ENCODE measurements at places on chromosomes 2 and 18. TPM values are rescaled to one million over a fixed set of nuclear protein-coding genes. Genes with fewer than 3 reads are reported as not detected.

DNA sequence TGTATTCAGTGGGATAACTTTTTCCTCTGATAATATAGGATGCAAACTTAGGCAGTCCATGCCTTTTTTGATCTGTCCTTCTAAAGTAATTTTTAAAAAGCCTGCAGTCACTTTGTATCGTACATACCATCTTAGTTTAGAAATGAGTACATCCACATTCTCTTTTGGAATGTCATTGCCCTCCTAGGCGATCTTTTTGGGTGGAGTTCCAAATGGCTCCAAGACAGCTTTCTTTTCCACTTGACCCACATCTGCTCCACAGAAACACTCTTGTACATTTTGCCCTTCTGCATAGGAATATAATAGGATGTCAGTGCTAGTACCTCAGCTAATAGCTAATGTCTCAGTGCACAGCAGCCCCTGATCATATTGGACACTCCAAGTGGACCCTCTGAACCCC lies 21.8 kb upstream of the HTR2B start:
- no peaks in the 10 kb centered on the region for H3K27me3 ChIP-seq
- no peak overlapping the region for H3K4me3 ChIP-seq
- H3K27ac ChIP-seq, result no peak overlapping the region
- no peaks in the 10 kb centered on the region for H3K4me1 ChIP-seq

- H3K27me3 ChIP-seq, result no peaks in the 10 kb centered on the region
- no peak for DNase-seq
- no peaks in the 10 kb centered on the region for H3K36me3 ChIP-seq
These were observed 127.4 kb downstream of the DPP4 start for GRCh38 chr2:161946489-161947107.

DNA sequence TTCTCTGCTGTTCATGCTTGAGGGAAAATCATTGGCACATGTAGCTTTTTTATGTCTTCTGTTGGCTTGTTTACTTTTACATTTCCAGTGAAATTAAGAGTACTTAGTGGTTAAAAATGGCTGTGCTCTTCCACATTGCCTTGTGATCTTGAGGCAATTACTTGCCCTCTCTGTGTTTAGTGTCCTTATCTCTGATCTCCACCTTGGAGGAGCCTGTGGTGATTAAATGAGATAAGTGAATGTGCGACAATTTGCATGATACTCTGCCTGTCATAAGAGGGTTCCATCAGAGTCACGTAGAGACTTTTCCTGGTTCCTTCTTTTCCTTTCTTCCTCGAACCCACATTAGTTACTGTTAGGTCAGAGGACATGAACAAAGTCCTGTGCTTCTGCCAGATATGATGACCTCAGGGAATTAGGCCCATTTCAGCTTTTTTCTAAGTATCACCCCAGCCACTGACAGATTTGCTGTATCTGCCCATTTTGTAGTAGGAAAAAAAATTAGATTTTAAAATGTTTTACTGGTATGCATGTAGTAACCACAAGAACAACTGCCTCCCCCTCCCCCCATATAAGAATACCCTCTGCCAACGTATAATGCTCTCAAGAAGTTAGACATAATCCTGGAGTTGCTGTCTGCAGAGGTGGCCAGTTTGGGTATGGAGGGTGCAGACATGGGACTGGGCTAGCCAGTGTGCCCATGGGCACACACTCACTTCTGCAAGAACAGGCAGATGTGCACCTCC lies 51.9 kb downstream of the TET3 start:
- peaks cover 71% of the 10 kb centered on the region for H3K4me1 ChIP-seq
- no peaks in the 10 kb centered on the region for H3K27me3 ChIP-seq
- peaks cover 1% of the 10 kb centered on the region for H3K36me3 ChIP-seq
- peak overlapping the region; percentile 35 for H3K4me3 ChIP-seq
- DNase-seq, result no peak

DNA sequence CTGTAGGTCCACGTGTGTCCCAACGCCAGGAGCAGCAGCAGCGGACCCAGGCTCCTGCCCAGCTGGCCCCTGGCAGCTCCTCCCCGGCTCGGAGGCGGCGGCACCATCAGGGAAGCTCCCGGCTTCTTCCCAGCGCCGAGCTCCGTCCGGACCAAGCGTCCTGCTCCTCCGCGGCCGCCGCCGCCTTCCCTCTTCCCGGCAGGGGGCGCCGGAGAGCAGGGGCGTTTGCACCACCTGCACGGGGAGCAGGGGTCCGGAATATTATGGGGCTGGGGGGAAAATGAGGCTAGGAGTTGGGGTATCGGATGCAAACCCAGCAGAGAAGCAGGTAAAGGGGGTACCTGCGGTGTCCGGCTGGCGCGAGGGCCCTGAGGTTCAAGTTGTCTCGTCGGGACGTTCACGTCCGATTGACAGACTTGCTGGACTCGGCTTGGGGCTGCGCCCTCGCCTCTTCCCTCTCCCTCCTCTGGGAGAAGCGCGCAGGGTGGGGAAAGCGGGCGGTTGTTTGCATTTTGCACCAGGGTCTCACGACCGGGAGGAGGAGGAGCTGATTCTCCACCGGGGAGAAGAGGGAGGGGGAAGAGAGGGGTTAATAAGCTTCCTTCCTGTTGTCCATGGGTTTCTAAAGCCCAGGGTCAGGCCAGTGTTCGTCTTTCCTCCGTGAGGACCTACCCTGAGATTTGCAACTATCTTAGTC lies at the start of gene CCBE1:
TSS of gene CCBE1 (minus strand) at position 188 of the 697 bp plus-strand sequence.
- H3K4me1 ChIP-seq, result no peaks in the 10 kb centered on the region
- no peaks in the 10 kb centered on the region for H3K36me3 ChIP-seq
- 0 out of 2 replicates have a peak within 1 kb of the TSS, but pooled peaks have one; percentile 9 for H3K4me3 ChIP-seq
- no peak within 1 kb of the TSS for H3K27ac ChIP-seq
- H3K27me3 ChIP-seq, result peaks cover 2% of the 10 kb centered on the region

MEIS1 gene
- 0.15 TPM for total RNA-seq

DNA sequence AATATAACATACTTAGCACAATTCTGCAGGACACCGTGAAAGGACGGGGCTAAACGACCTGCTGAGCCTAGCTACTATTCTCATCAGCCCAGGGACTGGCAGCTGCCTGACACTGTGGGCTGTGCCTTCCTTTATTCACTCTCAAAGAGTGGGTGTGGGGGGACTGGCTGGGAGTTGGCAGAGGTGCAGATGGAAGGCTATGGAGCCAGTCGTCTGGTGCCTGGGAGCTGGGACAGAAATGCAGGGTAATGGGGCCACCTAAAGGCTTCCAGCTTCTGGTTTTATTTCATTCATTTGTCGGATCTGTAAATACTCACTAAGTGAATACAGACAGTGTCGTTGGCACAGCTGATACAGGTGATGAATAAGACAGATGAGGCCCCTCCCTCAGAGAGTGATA lies 56.0 kb upstream of the NFU1 start:
- H3K27ac ChIP-seq, result no peak overlapping the region
- no peaks in the 10 kb centered on the region for H3K27me3 ChIP-seq
- H3K4me3 ChIP-seq, result no peak overlapping the region
- H3K36me3 ChIP-seq, result peaks cover 8% of the 10 kb centered on the region
- DNase-seq, result no peak
- H3K4me1 ChIP-seq, result peaks cover 3% of the 10 kb centered on the region

- DNase-seq, result no peak
- H3K27me3 ChIP-seq, result no peaks in the 10 kb centered on the region
- no peaks in the 10 kb centered on the region for H3K36me3 ChIP-seq
These were observed 202.8 kb upstream of the THUMPD2 start for GRCh38 chr2:39981883-39982311.

DNA sequence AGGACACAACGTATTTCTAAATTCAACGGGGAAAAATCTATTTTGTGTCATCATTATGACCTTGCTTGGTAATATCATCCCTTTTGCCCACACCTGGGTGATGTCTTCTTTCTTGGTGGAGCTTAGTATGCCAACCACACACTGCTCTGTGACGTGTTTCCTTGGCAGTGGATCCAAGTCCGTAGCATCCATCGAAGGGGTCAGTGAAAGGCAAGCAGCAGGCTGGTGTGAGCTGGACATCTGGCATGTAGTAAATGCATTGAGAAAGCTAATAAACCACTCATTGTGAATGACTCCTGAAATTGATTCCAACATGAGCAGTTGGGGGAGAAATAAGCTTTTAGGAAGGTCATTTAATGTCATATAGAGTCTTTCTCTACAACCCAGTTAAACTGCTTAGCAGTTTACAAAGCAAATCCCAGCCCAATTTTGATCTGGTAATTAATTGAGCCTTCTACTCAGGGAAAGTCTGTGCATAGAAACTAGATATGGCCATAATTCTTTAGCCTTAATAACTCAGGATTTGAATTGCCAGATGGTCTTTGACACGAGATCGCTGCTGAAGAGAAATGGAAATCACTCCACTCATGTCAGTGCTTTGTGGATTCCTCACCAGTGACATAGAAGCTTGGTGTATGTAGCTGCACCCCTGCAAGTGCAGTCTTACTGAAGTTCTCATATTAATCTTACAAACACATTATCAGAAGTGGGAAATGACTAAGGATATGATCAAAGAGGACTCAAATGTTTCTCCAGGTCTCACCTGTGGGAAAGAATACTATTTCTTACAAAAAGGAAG lies 494.8 kb downstream of the CMPK2 start:
- no peak overlapping the region for H3K4me3 ChIP-seq
- no peak for DNase-seq
- H3K27me3 ChIP-seq, result no peaks in the 10 kb centered on the region
- H3K27ac ChIP-seq, result no peak overlapping the region
- no peaks in the 10 kb centered on the region for H3K4me1 ChIP-seq

GRCh38 chr2:67923696-67924095 lies 139.1 kb downstream of the C1D start:
- H3K4me1 ChIP-seq, result no peaks in the 10 kb centered on the region
- no peak overlapping the region for H3K27ac ChIP-seq
- DNase-seq, result no peak

DNA sequence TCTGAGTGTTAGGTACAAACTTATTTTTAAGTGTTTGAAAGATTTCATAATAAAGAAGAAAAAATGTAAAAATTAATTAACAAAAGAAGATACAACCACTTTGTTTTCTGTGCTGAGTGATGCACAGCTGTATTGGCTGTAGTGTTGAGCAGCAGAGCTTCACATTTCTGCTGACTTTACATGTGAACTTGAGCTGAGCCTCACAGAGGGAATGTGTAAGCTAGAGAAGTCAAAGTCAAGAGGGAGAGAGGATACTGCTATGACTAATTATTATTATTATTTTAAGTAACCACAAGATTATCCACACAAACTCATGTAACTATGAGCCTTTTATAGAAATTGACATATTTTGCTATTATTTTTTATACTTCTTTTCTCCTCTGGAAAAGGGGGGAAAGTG lies 159.1 kb upstream of the ZSWIM2 start:
- H3K27me3 ChIP-seq, result no peaks in the 10 kb centered on the region
- DNase-seq, result no peak
- H3K4me1 ChIP-seq, result no peaks in the 10 kb centered on the region
- no peak overlapping the region for H3K27ac ChIP-seq
- no peaks in the 10 kb centered on the region for H3K36me3 ChIP-seq
- H3K4me3 ChIP-seq, result no peak overlapping the region

- no peaks in the 10 kb centered on the region for H3K4me1 ChIP-seq
- DNase-seq, result no peak
- H3K27ac ChIP-seq, result no peak overlapping the region
- H3K4me3 ChIP-seq, result no peak overlapping the region
These were observed 10.9 kb downstream of the CLASP1 start for GRCh38 chr2:121638333-121638732.

DNA sequence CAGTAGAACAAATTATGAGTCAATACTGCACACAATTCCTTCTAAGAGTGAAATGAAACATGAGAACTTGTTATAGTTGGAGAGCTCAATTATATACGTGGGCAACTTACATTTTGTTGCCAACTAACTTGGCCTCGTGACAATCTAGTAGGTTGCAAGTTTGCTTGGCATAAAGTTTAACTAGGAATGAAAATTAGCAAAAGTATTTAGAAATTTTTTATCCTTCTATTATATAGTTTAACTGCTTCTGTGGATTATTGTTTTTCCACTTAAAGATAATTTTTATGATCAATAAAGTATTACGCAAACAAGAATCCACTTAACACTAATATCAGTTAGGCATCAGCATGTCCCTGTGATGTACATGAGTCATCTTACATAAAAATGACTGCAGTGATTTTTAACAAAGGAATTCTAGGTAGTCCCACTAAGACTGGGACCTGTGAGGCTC lies 41.1 kb downstream of the FAM124B start:
- H3K27me3 ChIP-seq, result no peaks in the 10 kb centered on the region
- no peaks in the 10 kb centered on the region for H3K36me3 ChIP-seq
- H3K4me3 ChIP-seq, result no peak overlapping the region
- no peak overlapping the region for H3K27ac ChIP-seq
- no peak for DNase-seq

DNA sequence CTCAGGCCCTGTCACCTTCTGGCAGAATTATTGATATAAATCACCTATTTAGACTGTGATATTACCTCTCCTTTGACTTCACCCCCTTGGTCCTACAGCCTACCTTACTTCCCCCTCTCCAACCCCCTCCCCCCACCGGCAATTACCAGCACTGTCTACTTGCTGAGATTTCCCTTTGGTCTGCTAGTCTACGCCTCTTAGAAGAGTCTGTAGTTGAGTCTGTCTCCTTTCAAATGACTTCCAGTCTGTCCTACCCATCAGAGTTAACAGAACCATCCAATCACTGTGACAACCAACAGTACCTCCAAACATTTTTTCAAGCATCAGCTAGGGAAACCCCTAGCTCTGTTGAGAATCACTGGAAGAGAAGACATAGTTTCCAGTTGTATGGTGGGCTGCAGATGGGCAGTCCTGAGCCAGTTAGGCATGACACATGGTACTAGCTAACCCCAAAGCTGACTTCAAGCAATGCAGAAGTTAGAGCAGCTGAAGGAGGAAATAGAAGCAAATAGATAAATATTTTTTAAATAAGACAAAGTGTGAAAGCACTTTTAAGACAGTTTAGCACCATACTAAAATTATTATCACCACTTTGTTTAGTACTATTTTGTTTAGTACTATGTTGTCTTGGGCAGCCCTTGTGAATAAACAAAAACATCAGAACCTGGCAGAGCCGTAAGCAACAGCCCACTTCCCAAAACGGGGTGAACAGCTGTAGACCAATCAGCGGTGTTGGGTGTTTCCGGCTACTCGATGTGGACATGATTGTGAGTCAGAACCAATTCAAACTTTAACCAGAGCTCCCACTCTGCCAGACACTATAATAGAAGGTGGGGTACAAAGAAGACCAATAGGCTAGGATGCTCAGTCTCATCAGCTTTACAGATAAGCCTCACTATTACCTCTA lies 2.7 kb upstream of the ASNSD1 start:
- 0 out of 2 replicates have a peak overlapping the region, but pooled peaks have one; percentile 5 for H3K27ac ChIP-seq
- H3K27me3 ChIP-seq, result no peaks in the 10 kb centered on the region
- H3K4me1 ChIP-seq, result peaks cover 13% of the 10 kb centered on the region
- DNase-seq, result no peak

DNA sequence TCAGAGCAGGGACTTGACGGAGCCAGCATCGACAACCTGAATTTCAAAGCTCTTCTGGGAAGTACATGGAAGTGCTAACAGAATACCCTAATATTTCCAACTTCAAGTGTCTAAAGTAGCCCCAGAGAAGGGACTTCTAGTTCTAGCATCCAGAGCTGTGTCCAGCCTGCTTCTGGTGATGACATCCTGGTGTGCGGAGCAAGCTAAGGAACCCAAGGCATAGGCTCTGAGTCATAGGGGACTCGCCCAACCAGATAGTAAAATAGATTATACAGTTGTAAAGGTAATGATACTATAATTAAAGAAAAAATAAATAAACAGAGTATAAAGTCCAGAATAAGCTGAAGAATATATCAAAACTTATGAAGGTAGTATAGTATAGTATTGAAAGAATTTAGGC lies 108.1 kb upstream of the SERPINE2 start:
- no peaks in the 10 kb centered on the region for H3K4me1 ChIP-seq
- DNase-seq, result no peak
- H3K27me3 ChIP-seq, result no peaks in the 10 kb centered on the region
- no peak overlapping the region for H3K4me3 ChIP-seq
- H3K27ac ChIP-seq, result no peak overlapping the region

CCDC121 gene
- total RNA-seq, result 0.53 TPM
